ENCODE measurements at places on chromosomes 3 and 15. TPM values are rescaled to one million over a fixed set of nuclear protein-coding genes. Genes with fewer than 3 reads are reported as not detected.

SEMA3F gene
- 6.5 TPM for total RNA-seq

SLC28A1 gene
- not detected for total RNA-seq

ZNF502 gene
- 4.4 TPM for total RNA-seq

POU1F1 gene
- not detected for total RNA-seq

STXBP5L gene
- not detected for total RNA-seq

A4GNT gene
- not detected for total RNA-seq

PIERCE2 gene
- 0.73 TPM for total RNA-seq

CD96 gene
- not detected for total RNA-seq

PLA2G4E gene
- not detected for total RNA-seq

DNAJC19 gene
- total RNA-seq, result 29.8 TPM

HDC gene
- not detected for total RNA-seq

CCDC39 gene
- not detected for total RNA-seq

GREM1 gene
- total RNA-seq, result 2.2 TPM

TRIM42 gene
- not detected for total RNA-seq

WDR93 gene
- not detected for total RNA-seq

SSUH2 gene
- 0.37 TPM for total RNA-seq

C3orf85 gene
- total RNA-seq, result not detected

CHCHD6 gene
- 10.3 TPM for total RNA-seq

CACNA2D2 gene
- not detected for total RNA-seq

RAB6B gene
- total RNA-seq, result 0.37 TPM

PP2D1 gene
- total RNA-seq, result not detected

HYKK gene
- 3.3 TPM for total RNA-seq

RBPMS2 gene
- total RNA-seq, result under 0.01 TPM

LRRC31 gene
- not detected for total RNA-seq

CERS3 gene
- not detected for total RNA-seq

GTF2A2 gene
- total RNA-seq, result 19.1 TPM
